ENCODE measurements at places on chromosomes 12 and 14. TPM values are rescaled to one million over a fixed set of nuclear protein-coding genes. Genes with fewer than 3 reads are reported as not detected.

DNA sequence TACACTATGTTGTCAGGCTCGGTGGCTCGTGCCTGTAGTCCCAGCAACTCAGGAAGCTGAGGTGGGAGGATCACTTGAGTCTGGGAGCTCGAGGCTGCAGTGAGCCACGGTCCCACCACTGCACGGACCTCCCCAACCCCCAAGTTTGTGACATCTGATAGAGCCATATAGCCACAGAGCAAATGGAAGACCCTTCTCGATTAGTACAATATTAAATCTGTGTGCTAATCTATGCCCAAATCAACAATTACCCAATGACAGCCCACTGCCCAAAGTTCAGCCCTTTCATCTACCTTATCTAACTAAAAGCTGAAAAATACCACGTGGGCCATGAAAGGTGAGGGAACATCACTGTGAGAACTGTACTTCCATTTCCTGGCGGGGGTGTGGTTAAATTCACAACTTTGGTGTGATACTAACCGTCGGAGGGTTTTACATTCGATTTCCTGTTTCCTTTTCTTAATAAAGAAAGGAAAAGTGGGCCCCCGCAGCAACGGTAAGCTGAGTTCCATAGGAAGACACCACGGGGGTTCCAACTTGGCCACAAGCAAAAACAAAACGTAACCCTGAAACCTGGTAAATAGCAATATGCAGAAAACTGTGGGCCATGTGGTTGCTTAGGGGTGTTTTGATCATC lies 31.2 kb upstream of the FOS start:
- H3K4me3 ChIP-seq: no peak overlapping the region
- no peak overlapping the region for H3K27ac ChIP-seq
- no peaks in the 10 kb centered on the region for H3K27me3 ChIP-seq
- peaks cover 31% of the 10 kb centered on the region for H3K4me1 ChIP-seq

The LRRC43 gene
- total RNA-seq: 0.21 TPM

GRCh38 chr14:98704441-98704840 lies 567.6 kb downstream of the BCL11B start:
- no peaks in the 10 kb centered on the region for H3K27me3 ChIP-seq
- no peak overlapping the region for H3K27ac ChIP-seq
- DNase-seq: no peak
- no peak overlapping the region for H3K4me3 ChIP-seq

DNA sequence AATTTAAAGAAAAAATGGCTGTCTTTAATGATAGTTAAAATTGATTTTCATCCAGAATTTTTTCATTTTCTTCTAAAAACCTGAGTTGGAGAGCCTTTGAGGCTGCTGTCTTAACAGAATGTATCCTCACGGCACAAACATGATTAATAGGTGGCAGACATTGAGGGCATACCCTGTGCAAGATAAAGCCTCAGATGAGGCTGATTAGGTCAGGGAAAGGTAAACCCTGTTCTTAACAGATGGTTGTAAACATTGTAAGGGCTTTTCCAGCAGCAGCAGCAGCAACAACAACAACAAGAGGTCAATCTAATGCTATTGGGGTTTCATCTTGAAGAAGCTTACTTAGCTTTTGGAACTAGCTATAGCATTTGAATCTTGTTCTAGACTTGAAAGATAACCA lies 17.4 kb downstream of the GNG2 start:
- H3K36me3 ChIP-seq: no peaks in the 10 kb centered on the region
- H3K27ac ChIP-seq: no peak overlapping the region
- H3K27me3 ChIP-seq: no peaks in the 10 kb centered on the region
- DNase-seq: no peak
- peaks cover 8% of the 10 kb centered on the region for H3K4me1 ChIP-seq

DNA sequence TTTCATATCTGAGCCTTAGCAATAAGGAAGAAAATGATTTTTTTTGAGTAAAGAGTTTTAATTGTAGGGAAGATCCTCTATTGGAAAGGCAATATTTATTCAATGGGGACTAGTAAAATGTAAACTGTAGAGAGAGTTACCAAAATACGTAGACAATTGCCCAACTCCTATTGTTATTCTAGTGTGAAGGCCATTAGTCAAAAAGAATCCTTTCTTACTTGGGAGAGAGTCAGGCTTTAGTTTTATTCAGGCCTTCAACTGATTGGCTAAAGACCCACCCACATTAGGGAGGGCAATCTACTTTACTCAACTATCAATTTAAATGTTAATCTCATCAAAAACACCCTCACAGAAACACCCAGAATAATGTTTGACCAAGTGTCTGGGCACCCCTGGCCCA lies 485.8 kb upstream of the ATXN7L3B start:
- peaks cover 27% of the 10 kb centered on the region for H3K4me1 ChIP-seq
- no peaks in the 10 kb centered on the region for H3K27me3 ChIP-seq
- H3K4me3 ChIP-seq: no peak overlapping the region
- peak overlapping the region; percentile 46 for H3K27ac ChIP-seq
- no peak for DNase-seq

GRCh38 chr14:59376686-59377085 lies 88.5 kb downstream of the GPR135 start:
- no peak overlapping the region for H3K4me3 ChIP-seq
- H3K27me3 ChIP-seq: no peaks in the 10 kb centered on the region
- H3K36me3 ChIP-seq: no peaks in the 10 kb centered on the region
- no peak overlapping the region for H3K27ac ChIP-seq
- no peak for DNase-seq

- DNase-seq: no peak
- no peak overlapping the region for H3K27ac ChIP-seq
- no peaks in the 10 kb centered on the region for H3K27me3 ChIP-seq
Measured at GRCh38 chr14:69755296-69755695, 11.6 kb upstream of the SRSF5 start.

DNA sequence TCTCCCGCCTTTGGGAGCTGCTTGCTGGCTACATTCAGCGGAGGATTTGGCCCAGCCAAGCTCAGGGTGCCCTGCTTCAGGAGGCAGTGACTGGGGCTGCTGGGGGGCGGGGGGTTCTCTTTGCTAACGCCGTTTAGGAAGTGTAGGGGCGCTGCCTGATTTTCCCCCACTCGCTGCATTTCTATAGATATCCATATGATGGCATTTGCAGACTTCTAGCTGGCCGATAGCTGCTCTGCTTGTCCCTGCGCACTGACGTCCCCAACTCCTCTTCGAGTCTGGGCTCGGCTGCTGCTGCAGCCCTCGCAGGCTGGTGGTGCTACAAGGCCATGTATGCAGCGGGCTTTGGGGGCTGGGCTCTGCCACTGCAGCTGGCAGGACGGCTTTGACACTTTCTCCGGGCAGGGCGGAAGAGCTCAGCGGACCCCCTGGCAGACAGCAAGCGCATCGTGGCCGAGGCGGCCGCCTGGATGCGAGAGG lies 3.1 kb downstream of the LRFN5 start:
- peak overlapping the region; percentile 91 for H3K4me3 ChIP-seq
- H3K4me1 ChIP-seq: peaks cover 30% of the 10 kb centered on the region
- peak; percentile 81 for DNase-seq
- no peaks in the 10 kb centered on the region for H3K36me3 ChIP-seq
- H3K27ac ChIP-seq: no peak overlapping the region

The ATF1 gene
- 34.6 TPM for total RNA-seq

- DNase-seq: no peak
- no peak overlapping the region for H3K4me3 ChIP-seq
- no peak overlapping the region for H3K27ac ChIP-seq
- H3K36me3 ChIP-seq: peaks cover 10% of the 10 kb centered on the region
- peaks cover 4% of the 10 kb centered on the region for H3K27me3 ChIP-seq
- peaks cover 22% of the 10 kb centered on the region for H3K4me1 ChIP-seq
Measured at GRCh38 chr12:72522411-72522810, 250.2 kb downstream of the TRHDE start.

The SMAGP gene
- 11.7 TPM for total RNA-seq

GRCh38 chr12:94041850-94042249 lies 106.5 kb upstream of the PLXNC1 start:
- H3K27ac ChIP-seq: no peak overlapping the region
- no peaks in the 10 kb centered on the region for H3K27me3 ChIP-seq
- no peak overlapping the region for H3K4me3 ChIP-seq
- no peak for DNase-seq
- peaks cover 17% of the 10 kb centered on the region for H3K36me3 ChIP-seq

DNA sequence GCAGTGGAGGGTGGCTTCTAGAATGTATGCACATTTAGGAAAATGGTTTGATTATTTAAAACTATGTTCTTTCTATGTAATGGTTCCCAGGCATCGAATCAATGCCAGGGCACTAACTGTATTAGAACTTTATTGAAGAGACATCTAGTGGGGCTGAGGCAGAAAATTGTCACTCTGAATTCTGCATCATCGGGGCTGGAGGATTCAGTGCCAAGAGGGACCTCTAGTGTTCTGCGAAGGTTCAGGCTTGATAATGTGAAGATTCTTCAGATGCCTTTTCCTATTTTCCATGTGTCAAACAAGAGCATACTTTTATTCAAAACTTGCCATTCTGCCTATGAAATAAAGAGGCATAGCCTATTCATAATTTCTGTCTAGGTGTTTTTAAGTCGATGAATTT lies 146.3 kb downstream of the CAND1 start:
- H3K27ac ChIP-seq: no peak overlapping the region
- DNase-seq: peak; percentile 35
- no peak overlapping the region for H3K4me3 ChIP-seq
- H3K27me3 ChIP-seq: no peaks in the 10 kb centered on the region
- peaks cover 37% of the 10 kb centered on the region for H3K4me1 ChIP-seq

- H3K4me3 ChIP-seq: no peak overlapping the region
- H3K36me3 ChIP-seq: no peaks in the 10 kb centered on the region
- DNase-seq: no peak
- H3K27ac ChIP-seq: no peak overlapping the region
- no peaks in the 10 kb centered on the region for H3K4me1 ChIP-seq
Measured at GRCh38 chr12:25025260-25025659, 76.4 kb upstream of the BCAT1 start.

- peaks cover 12% of the 10 kb centered on the region for H3K36me3 ChIP-seq
- no peaks in the 10 kb centered on the region for H3K4me1 ChIP-seq
- DNase-seq: no peak
- no peak overlapping the region for H3K4me3 ChIP-seq
- H3K27ac ChIP-seq: no peak overlapping the region
Measured at GRCh38 chr12:130602251-130602650, 113.8 kb downstream of the RIMBP2 start.

GRCh38 chr12:92552412-92553108 lies 150.2 kb upstream of the PLEKHG7 start:
- no peak for DNase-seq
- peaks cover 12% of the 10 kb centered on the region for H3K4me1 ChIP-seq
- no peak overlapping the region for H3K4me3 ChIP-seq

DNA sequence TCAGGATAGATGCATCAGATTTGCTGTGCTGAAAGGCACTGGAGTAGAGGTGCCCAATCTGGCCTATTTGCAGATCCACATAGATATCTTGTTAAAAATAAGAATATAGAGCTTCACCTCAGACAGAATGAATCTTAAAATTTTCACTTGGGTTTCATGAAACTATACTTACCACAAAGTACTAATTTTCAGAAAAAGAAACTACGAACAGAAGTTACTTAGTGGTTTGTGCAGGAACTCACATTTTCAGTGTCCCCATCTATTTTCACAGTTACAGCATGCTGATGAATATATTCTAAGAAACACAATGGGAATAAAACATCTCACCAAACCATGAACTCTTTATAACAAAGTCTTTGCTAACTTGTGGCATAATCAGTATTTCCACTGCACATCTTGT lies 449.4 kb downstream of the RERGL start:
- no peaks in the 10 kb centered on the region for H3K27me3 ChIP-seq
- no peak overlapping the region for H3K4me3 ChIP-seq
- no peak for DNase-seq
- H3K4me1 ChIP-seq: no peaks in the 10 kb centered on the region
- H3K36me3 ChIP-seq: no peaks in the 10 kb centered on the region

DNA sequence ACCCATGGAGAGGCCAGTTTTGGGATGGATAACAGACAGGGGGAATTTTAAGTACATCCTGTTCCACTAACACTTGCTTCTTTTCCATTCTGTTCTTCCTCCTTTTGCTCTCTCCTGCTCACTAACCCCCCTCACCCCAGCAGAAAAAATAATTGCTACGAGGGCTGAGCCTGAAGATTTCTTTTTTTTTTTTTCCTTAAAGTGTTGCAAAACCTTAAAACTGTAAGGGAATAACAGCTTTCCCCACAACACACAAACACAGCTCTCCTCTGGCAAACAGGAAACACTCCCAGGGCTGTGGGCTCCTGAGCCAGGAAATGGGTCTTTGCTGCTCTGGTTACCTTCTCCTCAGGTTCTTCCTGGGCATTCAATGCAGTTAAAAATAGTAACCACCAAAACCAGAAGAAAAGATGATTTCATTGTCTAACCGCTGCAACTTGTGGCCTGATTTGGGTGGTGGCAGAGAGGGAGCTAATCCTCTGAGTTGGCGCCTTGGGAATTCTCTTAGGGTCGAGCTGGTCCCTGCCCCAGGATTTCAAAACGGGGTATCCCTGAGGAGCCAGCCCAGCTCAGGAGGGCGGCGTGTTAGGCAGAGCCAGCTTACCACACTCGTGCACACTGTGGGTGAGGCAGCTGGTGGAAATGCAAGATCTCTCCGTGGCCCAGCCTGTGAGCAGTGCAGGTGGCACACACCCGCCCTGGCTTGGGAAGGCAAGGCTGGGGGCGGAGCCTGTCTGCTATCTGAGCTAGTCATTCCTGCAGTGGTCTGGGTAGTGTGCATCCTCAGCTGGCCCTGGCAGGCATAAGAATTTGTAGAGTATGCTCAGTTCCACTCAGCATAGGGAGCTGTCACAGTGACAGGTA lies 17.1 kb upstream of the EMP1 start:
- H3K4me3 ChIP-seq: peak overlapping the region; percentile 40
- peak overlapping the region; percentile 88 for H3K27ac ChIP-seq
- H3K36me3 ChIP-seq: no peaks in the 10 kb centered on the region

DNA sequence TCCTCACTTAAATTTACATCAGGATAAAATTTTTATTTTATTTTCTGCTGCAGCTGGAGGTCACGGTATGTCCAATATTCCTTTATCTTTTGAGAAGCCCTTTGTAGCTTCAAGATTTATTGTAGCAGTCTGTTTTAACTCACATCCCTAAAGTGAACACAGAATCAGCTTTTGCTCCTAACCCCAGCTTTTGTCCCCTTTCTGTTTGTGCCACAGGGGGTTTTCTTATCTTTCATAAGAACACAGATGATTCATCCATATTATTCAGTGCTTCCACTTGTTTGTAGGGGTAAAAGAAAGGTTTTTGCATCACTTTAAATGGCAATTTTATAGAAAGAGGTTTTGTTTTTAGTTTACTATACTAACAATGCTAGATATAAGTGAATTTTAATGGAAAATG lies 21.8 kb upstream of the PIK3C2G start:
- no peak overlapping the region for H3K4me3 ChIP-seq
- peaks cover 5% of the 10 kb centered on the region for H3K4me1 ChIP-seq
- no peaks in the 10 kb centered on the region for H3K27me3 ChIP-seq
- no peak overlapping the region for H3K27ac ChIP-seq
- peaks cover 13% of the 10 kb centered on the region for H3K36me3 ChIP-seq

DNA sequence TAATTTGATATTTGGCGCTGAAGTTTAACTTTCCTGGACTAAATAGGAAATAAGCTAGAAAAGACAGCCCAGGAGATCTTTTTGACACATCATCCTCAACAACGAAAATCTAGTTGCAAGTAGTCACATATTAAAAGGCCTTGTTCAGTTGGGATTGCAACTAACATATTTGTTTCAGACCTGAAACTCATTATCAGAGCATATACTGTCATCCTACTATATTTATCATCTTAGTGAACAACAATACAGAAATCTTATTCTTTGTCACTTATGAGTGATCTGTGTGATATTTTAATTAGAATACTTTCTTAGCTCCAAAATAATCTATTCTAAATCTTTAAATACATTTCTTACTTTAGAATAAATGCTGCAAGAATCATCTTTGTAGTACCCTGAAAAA lies 72.1 kb downstream of the ELK3 start:
- peaks cover 8% of the 10 kb centered on the region for H3K36me3 ChIP-seq
- no peak for DNase-seq
- no peaks in the 10 kb centered on the region for H3K27me3 ChIP-seq
- no peak overlapping the region for H3K27ac ChIP-seq
- H3K4me3 ChIP-seq: no peak overlapping the region
